HS-27A (cell line): ENCODE measurements at places on chromosomes 7 and 10.

- no peak for DNase-seq
Observed at GRCh38 chr10:4568086-4568485, 257.9 kb upstream of the AKR1E2 start.

DNA sequence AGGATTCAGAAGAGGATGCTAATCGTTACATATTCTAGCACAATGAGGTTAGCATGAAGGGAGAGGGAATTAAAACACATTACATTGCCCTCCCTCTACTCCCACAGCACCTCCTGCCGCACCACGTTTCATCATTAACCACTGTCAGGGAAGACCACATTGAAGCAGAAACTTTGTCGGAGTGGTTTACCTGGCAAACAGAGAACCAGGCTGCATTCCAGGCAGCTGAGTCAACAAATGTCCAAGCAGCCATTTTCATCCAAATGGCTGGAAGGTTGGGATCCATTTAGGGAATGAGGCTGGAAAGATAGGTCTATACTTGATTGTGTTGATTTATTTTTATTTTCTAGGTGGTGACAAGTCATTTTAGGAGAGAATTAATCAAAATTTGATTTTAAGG is 273.6 kb downstream of the DYNC1I1 start:
- DNase-seq: no peak

DNA sequence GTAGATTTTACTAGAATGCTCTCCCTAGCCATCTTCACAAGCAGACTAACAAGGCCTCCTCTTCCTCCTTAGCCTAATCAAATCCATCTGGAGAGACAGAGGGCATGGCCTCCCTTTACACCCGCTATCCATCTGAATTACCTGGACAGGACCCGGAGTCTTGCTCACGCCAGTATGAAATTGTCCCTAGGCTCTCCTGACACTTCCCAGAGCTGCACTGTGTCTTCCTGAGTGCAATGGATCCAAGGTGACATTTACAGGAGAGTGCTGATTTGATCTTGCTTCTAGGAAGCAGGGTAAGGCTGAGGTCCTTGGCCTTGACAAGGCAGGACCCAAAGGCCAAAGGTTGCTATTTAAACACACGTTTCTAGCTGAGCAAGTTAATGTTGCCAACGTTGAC is 147.8 kb downstream of the HIBADH start:
- DNase-seq: no peak

DNA sequence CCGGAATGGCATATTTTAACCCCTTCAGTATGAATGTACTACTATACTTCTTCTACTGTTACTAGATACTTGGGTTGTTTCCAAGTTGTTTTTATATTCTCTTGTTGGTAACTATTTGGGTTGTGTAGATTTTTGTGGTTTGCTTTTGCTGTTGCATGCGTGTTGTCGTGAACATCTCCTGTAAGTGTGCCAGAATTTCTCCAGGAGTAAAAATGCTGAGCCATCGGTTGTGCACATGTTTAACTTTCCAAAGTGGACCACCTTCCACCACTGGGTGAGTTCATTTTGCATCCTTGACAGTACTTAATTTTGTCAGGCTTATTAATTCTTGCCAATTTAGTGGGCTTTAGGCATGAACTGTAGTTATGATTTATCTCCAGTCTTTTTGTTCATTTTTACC is 47.9 kb downstream of the CSGALNACT2 start:
- no peak for DNase-seq

DNA sequence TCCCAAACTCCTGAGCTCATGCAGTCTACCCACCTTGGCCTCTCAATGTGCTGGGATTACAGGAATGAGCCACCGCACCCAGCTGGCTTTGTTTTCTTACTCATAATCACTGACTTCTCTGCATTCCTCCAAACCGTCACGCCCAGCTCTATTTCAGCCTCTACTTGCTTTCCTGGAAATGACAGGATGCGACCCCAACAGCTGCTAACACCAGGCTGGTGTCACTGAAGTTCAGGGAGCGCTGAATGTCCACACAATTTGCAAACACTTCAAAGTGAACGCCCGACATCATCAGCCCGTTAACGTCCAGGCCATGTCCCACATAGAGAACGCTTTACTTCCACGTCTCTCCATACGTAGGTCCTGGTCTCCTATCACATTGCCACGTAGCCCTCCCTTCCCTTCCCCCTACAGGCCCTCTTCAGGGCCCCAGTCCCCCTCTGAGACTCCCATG is 12.8 kb upstream of the PROSER2 start:
- DNase-seq: peak; percentile 19

DNA sequence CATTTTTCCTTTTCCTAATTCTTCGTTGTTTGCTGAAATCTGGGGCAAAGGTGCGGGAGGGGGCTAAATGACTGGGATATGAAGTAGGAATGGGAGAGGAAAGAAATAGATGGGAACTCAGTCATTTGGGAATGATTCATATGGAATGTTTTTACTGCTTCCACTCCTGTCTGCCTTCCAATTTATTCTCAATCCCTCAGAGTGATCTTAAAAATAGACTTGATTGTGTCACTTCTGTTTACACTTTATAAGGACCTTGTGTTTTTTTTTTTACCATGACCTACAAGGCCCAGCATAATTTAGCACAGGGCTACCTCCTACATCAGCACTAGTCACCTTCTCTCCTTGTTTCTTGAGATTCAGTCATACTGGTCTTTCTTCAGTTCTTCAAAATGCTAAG is 97.9 kb downstream of the PTEN start:
- peak; percentile 30 for DNase-seq

GRCh38 chr10:52965938-52966401 is 193.4 kb upstream of the MBL2 start:
- no peak for DNase-seq

DNA sequence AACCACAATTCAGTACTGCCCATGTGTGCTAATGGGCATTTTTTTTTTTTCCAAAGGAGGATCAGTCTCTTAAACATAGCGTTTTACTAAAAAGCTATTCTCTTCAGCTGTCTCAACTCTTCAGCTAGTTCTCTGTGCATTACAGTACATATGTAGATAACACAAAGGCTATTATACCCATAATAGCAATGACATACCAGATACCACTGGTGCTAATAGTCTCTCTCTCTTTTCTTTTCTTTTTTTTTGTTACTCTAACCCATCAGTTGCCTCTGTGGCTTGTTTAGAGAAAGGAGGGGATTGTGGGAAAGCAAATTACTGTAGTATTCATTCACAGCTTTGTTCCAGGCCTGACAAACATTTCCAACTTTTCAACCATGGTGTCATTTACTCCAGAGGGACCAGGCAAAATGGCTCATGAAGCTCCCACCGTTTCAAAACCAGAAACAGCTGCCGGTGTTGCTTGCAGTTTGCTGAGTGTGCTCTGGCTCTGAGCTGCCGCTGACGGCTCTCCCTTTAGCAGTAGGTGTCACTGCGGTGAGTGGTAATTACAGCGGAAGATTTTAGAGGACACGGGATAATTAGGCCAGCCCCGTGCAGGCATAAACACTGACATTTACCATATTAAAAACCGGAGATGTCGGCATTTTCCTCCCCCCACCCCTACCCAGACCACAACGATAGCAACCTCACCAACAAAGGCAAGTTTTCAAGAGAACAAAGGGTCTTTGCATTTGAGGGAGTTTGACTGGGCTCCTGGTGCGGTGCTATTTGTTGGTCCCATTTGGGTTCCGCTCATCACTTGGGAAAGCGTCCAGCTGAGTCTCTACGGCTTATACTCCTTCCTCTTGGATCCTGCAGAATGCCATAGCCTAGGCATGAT is 1005.5 kb downstream of the KCNMA1 start:
- DNase-seq: no peak

DNA sequence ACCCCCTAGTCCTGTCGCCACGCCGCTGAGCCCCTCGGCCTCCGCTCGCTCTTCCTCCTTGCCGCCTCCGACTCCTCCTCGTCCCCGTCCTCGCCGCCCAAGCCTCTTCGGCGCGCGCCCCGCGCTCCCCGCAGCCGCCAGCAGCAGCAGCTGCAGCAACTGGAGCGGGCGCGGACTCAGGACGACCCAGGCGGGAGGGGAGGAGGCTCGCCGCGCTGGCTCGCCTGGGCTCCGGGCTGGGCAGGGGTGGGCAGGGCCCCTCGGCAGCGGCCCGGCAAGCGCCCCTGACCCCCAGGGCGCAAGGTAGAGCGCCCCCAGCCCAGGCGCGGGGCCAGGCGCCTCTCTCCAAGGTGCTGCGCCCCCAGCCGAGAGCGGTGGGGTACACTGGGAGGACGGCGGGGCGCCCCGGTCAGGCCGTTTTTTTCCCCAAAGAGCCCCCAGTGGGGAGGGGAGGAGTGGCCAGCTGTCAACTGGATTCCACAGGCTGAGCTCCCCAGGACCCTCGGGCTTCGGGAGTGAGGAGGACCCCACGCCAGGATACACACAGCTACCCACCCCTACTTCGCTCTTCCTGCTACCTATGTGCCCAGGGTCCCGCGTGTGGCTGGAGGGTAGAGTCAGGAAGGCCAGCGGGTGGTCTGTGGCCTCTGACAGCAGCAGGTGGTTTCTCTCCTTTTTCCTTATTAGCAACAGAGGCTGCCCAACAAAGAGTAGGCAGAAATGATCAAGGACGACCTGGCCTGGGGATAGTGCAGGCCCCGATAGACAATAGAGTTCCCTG is 903 bp upstream of the KCNMA1 start:
- no peak for DNase-seq

DNA sequence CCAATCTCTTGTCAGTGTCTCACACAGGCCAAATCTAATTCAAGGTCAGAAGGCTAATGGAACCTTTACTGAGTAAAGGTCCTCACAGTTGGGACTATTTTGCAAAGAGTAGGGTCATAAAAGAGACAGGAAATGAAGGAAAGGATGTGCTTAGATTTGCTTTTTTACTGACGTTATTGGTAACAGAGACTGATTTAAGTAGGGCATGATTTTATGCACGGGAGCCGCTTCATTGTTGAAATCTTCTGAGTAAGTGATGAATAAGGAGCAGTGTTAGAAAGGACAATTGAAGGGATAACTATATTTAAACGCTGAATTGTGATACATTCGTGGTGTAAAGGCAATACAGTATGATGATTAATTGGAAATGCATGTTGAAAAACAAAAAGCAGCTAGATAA is 261.5 kb downstream of the MALRD1 start:
- no peak for DNase-seq

- DNase-seq: no peak
Observed at GRCh38 chr7:14739168-14739840, 163.2 kb downstream of the DGKB start.

DNA sequence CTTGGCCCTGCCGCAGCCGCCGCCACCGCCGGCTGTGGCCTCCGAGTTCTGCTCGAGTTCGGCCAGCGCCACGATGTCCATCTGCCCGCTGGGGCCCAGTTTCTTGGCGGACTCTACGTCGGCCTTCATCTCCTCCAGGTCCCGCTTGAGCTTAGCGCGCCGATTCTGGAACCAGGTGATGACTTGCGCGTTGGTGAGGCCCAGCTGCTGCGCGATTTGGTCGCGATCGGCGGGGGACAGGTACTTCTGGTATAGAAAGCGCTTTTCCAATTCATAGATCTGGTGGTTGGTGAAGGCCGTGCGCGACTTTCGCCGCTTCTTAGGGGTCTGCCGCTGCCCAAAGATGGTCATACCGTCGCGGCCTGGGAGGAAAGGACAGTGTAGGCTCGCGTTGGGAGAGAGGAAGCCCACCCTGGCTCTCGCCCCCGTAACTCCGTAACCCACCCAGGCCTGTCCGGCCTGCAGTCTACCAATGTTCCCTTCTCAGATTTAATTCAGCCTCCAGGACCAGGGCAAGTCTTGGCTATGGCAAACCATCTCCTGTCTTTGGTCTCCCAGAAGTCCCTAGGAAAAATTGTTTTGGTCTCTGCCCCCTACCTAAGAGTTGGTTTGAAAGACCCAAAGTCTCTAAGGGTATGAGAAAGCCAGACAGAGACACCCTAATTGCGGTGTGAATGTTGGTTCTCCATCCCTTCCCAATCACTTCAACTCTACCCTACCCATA is 1.7 kb downstream of the LBX1 start:
- DNase-seq: no peak

- no peak for DNase-seq
Observed at GRCh38 chr7:22864855-22865601, 42.4 kb upstream of the TOMM7 start.

- no peak for DNase-seq
Observed at GRCh38 chr10:68831961-68832455, 4.7 kb downstream of the STOX1 start.

GRCh38 chr7:35026150-35026549 is 11.1 kb downstream of the DPY19L1 start:
- DNase-seq: no peak

DNA sequence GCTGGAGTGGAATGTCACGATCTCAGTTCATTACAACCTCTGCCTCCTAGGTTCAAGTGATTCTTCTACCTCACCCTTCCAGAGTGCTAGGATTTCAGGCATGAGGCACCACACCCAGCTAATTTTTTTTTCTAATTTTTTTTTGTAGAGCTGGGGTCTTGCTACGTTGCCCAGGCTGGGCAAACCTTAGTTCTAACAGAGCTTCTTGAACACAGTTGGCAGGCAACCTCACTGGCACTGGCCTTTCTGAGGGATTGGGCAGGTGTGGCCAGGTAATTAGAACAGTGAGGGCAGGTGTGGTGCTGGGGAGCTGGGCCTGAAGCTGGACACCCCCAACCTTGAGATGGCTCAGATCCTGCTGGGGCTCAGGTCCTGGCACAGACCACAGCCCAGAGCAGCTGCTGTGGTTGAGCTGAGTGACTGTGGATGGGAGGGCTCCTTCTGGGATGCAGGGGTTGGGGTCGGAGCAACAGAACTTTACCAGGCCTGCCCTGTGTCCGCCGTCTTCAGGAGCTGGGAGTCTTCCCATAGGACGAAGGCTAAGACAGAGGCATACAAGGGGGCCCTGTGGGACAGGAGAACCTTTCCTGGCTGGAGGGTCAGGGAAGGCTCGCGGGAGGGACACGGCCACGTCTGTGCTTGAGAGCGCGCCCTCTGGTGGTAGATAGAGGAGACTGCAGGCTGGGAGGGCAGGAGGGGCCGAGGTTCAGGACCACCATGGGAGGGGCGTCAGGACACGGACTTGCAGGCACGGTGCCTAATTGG is 48.2 kb downstream of the COL26A1 start:
- DNase-seq: no peak

- no peak for DNase-seq
Observed at GRCh38 chr7:5139998-5140397, 50.0 kb upstream of the WIPI2 start.

- no peak for DNase-seq
Observed at GRCh38 chr7:37093257-37093656, 355.4 kb downstream of the ELMO1 start.

DNA sequence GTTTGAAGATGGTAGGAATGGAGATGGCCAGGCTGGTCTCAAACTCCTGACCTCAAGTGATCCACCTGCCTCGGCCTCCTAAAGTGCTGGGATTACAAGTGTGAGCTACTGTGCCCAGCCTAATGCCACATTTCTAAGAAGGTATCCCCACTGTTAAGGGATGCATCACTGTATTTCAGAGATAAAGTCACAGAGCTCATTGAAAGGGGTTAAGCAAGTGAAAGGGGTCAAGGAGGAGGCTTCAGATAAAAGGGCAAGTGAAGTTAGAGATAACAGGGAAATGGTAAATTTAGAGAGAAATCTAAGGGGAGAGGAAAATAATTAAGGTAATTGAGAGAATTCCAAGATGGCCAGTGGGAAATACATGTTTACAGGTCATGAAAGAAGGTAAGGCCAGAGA is 93.0 kb upstream of the SP4 start:
- DNase-seq: no peak

- DNase-seq: no peak
Observed at GRCh38 chr7:149217570-149217969, 21.9 kb upstream of the ZNF212 start.
